ENCODE measurements at places on chromosomes 13 and 19. TPM values are rescaled to one million over a fixed set of nuclear protein-coding genes. Genes with fewer than 3 reads are reported as not detected.

KLK6 gene
- total RNA-seq, result 0.12 TPM

MEX3D gene
- 63.7 TPM for total RNA-seq

ZNF577 gene
- total RNA-seq, result 0.19 TPM

DNA sequence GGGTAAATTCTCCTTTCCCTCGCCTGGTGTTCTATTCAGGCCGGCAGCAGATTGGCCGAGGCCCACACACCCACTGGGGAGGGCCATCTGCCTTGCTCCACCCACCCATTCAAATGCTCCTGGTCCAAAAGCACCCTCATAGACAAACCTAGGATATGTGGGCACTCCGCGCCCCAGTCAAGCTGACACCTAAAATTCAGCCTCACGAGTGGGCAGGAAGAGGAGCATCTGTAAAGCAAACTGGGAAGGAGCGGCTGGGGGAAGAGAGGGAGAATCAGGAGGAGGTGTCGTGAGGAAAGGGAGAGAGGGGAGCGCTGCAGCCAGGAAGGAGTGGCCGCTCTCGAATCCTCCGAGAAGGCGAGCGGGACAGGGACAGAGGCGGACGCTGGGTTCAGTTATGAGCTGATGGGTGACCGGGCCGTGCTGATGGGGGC lies 136.9 kb downstream of the USP12 start:
- DNase-seq, result no peak

GRCh38 chr13:27086599-27087265 lies 84.9 kb downstream of the USP12 start:
- no peak for DNase-seq

- DNase-seq, result no peak
These were observed 501.8 kb downstream of the EFNB2 start for GRCh38 chr13:106033659-106034058.

DNA sequence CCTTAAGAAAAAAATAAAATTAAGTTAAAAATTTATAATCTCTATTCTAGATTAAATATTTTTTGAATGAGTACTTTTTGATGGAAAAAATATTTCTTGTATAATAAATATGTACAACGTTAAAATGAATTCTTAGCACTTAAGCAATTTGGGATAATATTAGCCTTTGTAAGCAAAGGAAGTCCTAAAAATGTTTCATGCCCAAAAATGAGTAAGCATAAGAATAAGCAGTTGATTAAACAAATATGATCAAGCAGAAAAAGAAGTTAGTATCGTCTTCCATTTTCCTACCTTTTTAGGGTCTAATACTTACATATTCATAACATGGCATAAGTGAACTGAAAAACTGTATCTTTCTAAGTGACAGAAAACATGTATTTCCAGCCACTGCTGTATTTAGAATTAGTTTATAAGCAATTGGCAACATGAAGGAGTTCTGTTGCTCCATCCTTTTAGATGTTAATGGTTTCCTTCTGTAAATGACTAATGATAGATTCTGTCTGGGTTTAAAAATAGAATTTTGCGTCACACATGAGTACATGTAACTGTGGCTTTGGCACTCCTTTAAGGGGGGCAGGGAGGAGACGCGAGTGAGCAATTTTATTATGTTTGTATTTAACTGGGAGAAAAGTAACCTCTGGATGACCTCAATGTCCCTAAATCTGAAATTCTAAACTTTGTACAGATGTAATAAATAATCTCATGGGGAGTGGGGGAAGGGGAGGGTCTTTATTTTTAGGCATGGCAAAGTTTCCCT lies 237.4 kb downstream of the RGCC start:
- DNase-seq, result peak; percentile 77

- DNase-seq, result no peak
These were observed 904 bp upstream of the SOX1 start for GRCh38 chr13:112065867-112066623.

ZNF345 gene
- 4.3 TPM for total RNA-seq

MPV17L2 gene
- total RNA-seq, result 40.0 TPM

DNA sequence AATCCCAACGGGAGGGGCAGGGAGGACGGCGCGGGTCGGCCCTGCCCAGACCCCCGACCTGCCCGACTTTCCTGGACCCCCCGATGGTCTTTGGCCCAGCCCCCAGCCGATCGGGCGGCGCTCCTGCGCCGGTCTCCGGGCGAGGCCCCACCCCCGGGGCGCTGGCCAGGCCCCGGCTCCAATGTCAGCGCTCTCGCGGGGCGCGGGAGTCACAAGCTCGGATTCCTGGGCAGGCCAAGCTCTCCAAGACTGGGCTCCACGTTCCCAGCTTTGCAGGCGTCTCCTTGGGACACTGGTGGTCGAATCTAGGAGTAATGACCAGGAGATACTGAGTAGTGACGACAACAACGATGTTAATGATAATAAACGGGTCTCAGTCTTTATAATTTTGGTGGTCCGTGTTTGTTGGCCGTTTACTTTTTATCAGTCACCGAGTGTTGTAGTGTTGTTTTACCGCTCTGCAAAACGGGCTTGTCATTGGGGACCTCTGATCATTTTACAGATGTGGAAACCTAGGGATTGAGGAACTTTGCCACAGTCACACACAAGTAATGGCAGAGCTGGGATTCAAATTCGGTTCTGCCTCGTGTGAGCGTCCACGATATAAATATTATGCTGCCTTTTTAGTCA lies 545 bp downstream of the RAD23A start:
- peak; percentile 63 for DNase-seq

MATK gene
- 0.78 TPM for total RNA-seq

- DNase-seq, result no peak
These were observed 3.2 kb upstream of the TMEM190 start for GRCh38 chr19:55373306-55373992.

DNA sequence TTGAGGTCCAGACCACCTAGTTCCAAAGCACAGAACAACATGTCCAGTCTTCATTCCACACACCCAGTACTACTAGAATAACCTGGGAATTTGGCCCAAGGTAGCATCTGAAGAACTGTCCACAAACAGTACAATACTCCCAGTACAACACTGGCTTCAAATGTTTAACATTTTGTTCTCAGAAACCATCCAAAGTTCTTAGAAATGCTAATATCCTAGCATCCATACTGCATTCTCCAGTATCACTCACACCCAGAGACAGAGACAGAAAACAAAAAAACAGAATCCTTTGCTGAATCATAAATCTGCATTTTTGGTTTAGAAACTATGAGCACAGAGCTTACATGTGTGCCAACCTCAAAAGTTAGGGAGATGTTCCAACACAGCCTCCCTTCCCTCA lies 490.8 kb downstream of the FOXO1 start:
- no peak for DNase-seq

CGB8 gene
- 4.7 TPM for total RNA-seq

- DNase-seq, result no peak
These were observed 203.4 kb downstream of the COL4A1 start for GRCh38 chr13:110103534-110103933.

DACT3 gene
- total RNA-seq, result 1.1 TPM

- no peak for DNase-seq
These were observed 30.5 kb upstream of the ATP12A start for GRCh38 chr13:24649688-24650043.

NALCN gene
- total RNA-seq, result 0.60 TPM

GRCh38 chr19:53519446-53519845 lies 18.5 kb upstream of the ZNF331 start:
- no peak for DNase-seq

KLF5 gene
- 11.5 TPM for total RNA-seq

EFNB2 gene
- 8.1 TPM for total RNA-seq

DNA sequence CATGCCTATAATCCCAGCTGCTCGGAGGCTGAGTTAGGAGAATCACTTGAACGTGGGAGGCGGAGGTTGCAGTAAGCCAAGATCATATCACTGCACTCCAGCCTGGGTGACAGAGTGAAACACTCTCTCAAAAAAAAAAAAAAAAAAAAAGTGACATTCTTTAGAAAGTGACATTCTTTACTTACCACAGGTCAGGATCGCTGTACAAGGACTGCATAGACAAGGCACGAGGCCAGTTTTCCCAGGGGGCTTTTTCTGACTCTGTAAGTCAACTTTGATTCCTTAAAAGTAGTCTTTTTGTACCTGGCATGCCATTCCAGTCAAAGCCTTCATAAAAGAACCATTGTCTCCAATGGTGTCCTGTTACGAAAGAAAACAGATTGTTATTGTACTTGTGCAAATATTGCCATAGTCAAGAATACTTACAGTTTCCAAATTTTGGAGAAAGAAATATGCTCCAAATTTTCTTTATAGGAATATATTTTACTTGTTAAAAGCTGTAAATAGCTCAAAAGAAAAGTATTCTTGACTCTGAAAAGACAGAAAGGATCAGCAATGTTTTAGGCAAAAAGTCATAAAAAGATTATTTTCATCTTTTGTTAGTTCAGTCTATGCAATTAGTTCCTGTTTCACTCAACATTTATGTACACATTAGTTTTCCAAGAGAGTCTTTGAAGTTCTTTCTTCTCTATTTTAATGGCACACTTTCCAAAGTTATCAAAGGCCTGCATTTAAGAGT lies 39.3 kb downstream of the CEACAM1 start:
- DNase-seq, result no peak

DNA sequence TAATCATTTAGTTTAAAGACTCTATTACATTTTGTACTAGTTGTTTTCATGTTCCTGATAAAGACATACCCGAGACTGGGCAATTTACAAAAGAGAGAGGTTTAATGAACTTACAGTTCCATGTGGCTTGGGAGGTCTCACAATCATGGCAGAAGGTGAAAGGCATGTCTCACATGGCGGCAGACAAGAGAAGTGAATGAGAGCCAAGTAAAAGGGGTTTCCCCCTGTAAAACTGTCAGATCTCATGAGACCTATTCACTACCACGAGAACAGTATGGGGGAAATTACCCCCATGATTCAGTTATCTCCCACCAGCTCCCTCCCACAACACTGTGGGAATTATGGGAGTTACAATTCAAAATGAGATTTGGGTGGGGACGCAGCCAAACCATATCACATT lies 129.2 kb downstream of the PAN3 start:
- DNase-seq, result no peak

GRCh38 chr13:26446751-26447150 lies 110.7 kb upstream of the WASF3 start:
- DNase-seq, result no peak

GPR183 gene
- not detected for total RNA-seq

DNA sequence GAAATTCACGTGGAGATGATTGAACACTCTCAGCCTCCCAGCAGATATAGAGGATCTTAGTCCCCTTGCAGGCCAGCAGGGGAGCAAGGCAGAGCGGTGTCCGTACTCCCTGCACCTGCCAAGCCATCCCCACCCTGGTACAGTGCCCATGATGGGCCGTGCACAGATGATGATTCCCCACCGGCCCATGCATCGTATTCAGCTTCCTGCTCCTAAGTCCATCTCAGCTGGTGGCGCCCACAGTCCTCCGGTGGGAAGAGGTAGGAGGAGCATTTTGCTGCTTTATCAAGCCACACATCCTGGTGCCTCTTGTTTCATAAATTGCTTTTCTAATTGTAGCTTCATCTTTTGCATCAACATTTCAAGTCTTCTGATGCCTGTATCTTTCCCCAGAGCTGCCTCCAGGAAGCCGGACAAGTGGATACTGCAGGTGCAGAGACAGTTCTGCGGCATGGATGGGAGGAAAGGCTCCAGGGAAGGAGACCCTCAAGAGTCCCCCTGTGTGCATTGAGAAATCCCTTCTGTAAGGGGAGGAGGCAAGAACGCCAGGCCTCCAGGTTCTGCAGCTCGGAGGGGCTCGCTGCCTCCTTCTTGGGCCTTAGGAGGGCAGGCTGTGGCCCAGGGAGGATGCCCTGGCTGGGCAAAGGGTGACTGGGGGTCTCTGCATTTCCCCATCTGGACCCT lies 55.3 kb downstream of the F2RL3 start:
- DNase-seq, result no peak

- no peak for DNase-seq
These were observed 40.6 kb downstream of the PHF11 start for GRCh38 chr13:49536144-49536873.

VSTM2B gene
- total RNA-seq, result not detected

DNA sequence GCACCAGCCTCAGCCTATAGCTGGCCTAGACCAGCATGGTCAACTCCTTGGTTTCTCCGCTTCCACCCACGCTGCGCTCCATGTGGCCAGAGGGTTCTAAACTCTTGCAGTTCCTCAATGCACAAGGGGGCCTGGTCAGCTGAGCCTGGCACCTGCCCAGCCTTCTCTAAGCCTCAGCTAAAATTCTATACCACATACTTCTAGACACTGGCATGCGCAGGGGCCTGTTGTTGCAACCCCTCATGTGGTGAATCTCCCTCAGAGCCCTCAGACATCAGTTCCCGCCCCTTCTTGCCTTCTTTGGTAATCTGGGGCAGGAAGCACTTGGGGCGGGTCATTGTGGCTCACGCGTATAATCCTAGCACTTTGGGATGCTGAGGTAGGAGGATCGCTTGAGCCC lies 19.7 kb upstream of the LDLR start:
- DNase-seq, result no peak

- no peak for DNase-seq
These were observed 428.1 kb downstream of the ITGBL1 start for GRCh38 chr13:101880581-101880980.

- no peak for DNase-seq
These were observed 94.3 kb downstream of the FAM216B start for GRCh38 chr13:42875475-42876269.

GRCh38 chr13:94335761-94336526 lies 143.5 kb downstream of the DCT start:
- DNase-seq, result no peak

DNA sequence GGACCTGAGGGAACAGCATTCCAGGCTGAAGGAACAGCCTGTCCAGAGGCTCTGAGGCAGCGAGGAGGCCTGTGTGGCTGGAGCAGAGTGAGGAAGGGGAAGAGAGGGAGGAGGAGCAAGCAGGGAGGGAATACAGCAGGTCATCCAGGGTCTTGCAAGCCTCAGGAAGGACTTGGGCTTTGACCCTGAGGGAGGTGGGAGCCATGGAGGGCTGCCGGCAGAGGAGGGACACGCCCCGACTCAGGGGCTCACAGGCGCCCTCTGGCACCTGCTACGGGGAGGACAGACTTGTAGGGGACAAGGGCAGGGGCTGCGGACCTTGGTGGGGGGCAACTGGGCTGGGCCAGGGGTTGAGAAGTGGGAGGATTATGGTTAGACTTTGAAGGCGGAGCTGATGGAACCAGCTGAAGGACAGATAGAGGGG lies 4.7 kb downstream of the TINCR start:
- no peak for DNase-seq

DNA sequence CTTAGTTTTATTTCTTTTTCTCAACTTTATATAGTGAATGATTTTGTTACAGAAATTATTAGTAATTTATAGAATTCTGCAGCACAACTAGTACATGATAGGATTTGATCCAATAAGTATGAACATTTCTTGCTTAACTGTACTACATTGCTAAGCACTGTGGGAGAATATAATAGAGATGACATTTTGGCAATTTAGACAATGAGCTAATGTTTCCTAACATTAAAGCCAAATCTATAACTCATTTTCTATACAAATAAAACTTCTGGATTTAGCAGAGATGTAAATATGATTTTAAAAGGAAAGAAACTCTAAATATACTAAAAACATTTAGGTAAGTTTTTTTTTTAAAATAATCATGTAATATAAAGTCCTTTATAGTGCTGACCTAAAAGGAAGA lies 87.3 kb downstream of the FNDC3A start:
- DNase-seq, result no peak

GRCh38 chr19:56727677-56728076 lies 56.1 kb upstream of the ZNF835 start:
- no peak for DNase-seq

- DNase-seq, result no peak
These were observed 1.9 kb downstream of the VSTM2B start for GRCh38 chr19:29527500-29528328.
